SW 1271 (cell line): ENCODE measurements at places on chromosomes 5 and 9.

DNA sequence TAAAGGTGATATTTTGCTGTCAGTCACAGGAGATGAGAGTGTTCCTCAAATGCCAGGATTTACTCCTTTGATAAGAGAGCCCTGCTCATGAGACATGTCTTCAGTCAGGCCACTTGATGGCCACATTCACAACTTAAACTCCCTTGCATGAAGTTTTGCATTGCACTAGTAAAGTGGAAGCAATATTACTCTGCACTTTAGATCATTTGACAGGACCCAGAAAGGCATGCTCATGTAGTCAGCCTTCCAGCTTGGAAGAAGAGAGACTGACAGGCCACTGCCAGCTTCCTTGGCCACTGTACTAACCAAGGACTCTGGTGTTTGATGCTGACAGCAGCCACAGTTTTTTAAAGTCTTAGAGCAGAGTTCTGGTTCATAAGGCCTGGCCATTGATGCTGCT lies 42.6 kb downstream of the NPR3 start:
- DNase-seq = no peak

GRCh38 chr9:103734471-103734870 lies 359.6 kb upstream of the SMC2 start:
- DNase-seq = no peak

- DNase-seq = no peak
Observed at GRCh38 chr9:14981291-14981950, 71.2 kb upstream of the FREM1 start.

- no peak for DNase-seq
Observed at GRCh38 chr9:86659413-86660046, 287.8 kb downstream of the GAS1 start.

DNA sequence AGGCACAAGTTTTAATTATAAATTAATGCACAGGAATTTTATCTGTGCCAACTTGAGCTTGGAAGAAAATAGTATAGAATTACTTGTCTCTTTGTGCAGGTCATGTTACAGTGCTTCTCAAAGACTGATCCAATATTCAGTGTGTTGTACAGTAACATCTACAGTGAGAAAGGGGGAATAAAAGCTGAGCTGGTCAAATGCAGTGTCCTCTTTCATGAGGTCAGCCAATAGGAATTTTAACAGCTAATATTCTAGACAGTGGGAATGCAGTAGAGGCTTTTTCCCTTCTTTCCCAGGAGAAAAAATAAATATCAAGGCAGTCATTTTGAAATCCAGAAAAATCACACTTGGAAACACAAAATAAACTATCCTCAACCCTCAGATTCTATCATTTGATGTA lies 95.7 kb upstream of the ITGA1 start:
- DNase-seq = no peak

- no peak for DNase-seq
Observed at GRCh38 chr9:114745879-114746550, 59.8 kb downstream of the TNFSF15 start.

DNA sequence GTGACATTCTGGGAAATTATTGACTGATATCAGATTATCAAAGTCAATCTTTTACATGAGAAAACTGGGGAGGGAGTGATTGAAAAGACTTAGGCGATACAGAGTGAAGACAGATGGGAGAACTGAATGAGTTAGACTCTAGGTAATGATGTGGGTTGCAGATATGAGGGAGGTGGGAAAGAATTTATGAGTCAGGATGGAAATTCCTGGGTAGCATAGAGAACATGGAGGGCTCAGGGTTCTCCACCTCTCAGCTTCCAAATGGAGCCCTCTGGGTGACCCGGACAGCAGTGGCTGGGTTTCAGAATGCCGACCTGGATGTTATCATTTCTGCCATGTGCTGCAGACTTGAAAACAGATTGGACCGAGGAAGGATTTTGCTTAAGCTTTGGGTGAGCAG lies 75.4 kb upstream of the SHB start:
- DNase-seq = no peak

GRCh38 chr9:90070469-90070868 lies 465.7 kb downstream of the GADD45G start:
- no peak for DNase-seq

DNA sequence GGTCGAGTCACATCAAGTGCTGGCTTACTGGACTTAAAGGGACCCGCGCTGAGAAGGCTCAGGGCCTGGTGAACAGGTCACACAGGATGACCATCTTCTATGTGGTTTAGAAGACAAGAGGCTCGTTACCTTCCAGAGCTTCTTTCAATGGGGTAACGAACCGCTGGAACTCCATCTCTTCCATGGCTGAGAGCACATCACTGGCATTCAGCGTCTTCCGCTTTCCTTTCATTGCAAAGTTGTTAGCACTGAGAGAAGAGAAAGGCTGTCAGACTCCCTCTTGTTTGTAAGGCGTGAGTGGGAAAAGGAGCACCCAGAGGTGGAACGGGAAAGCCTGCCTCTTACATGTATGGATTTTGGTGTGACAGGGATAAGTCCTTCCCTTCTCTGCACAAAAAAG lies 994 bp downstream of the POLE3 start:
- no peak for DNase-seq

DNA sequence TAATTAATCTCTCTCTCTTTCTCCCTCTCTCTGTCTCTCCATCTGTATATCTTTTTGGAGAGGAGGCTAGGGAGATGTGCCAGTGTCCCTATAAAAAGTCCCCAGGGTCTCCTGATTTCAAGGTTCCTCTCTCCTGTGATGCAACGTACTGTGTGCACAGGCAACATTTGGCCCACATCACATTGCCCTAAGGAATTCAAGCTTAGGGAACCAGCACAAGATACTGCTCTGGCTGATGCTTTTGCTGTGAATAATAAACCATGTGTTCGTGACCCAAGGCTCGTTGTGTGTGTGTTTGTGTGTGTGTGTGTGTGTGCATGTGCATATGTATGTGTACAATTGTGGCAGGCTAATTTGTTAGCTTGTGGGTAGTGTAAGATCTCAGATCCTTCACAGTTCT lies 9.7 kb downstream of the SPATA9 start:
- DNase-seq = no peak

- no peak for DNase-seq
Observed at GRCh38 chr9:72444435-72444834, 77.0 kb upstream of the TMC1 start.

DNA sequence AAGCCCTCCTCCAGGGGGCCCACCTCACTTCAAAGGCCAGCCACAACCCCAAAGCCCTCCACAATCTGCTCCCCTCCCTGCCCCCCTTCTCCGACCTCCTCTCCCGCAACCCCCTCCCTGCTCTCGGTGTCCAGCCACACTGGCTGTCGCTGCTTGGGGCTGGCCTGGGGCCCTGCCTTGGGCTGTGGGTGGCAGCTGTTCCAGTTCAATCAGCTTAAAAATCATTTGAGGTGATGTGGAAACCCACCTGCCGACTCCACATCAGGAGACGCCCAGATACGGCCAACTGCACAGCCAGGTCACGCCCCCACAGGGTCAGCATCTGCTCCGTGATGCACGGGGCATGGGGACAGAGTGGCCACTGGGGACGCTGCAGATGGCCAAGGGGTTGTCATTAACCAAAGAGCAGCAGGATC lies 107.0 kb upstream of the MVB12B start:
- no peak for DNase-seq

GRCh38 chr5:567664-568060 lies 43.4 kb upstream of the SLC9A3 start:
- no peak for DNase-seq

DNA sequence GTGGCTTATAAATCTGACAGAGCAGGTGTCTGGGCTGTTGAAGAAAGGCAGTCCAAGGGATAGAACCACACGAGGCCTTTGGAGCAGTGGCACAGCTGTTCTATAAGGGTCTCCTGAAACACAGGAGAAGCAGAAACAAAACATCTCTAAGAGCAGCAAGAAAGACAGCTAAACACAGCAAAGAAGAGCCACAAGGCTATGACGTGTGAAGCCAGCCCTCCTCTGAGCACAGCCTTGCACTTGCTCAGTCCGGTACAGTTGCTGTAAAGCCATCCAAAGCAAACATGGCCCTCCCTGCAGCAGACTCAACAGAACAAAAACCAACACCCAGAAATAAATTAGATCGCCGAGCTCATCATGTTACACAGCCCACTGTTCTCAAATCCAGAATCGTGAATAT lies 2.6 kb upstream of the GZMK start:
- DNase-seq = no peak

DNA sequence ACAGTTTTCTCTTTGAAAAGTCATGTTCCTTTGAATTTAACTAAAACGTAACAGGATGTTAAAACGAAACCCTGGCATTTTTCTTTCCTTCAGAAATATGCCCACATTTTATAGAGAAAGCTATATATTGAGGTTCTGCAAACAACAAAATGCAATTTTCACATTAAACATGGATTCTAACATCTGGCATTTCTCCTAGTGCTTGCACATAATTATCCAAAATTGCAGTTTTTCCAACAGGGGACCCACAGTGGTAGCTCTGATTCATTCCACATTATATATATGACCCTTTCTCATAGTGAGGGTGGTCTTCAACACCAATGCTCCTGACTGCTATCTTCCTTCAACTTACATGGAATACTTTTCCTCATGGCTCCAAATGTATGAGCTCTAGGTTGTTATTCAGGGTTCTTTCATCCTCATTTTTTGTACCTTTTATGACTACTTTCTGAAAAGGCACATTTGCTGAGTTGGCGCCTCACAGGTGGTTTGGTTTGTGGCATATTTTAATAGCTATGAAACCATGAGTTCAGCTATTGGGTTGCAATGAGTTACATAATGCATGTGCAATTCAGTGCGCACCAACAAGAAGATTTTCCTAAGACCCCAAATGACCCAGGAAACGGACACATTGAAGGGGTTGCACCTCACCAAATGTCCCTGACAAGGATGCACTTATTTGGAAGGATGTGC lies 551.7 kb downstream of the RAB3C start:
- no peak for DNase-seq

DNA sequence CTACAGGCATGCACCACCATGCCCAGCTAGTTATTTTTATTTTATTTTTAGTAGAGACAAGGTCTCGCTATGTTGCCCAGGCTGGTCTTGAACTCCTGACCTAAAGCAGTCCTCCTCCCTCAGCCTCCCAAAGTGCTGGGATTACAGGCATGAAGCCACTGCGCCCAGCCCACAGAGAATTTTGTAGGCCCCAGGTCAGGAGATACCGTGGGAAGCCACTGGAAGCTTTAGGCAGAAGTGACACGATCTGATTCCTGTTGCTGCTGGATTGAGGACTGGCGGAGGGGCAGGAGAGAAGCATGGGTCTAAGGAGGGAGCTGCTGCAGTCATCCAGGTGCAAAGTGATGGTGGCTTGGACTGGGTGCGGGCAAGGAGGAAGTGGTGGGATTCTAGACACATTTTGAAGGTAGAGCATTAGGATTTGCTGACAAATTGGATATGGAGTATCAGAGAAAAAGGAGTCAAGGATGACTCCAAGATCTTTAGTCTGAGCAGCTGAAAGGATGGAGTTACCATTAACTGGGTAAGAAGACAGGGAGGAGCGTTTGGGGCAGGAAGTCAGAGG lies 20.7 kb downstream of the TCF7 start:
- no peak for DNase-seq

GRCh38 chr5:142023836-142024235 lies 11.0 kb upstream of the GNPDA1 start:
- no peak for DNase-seq

DNA sequence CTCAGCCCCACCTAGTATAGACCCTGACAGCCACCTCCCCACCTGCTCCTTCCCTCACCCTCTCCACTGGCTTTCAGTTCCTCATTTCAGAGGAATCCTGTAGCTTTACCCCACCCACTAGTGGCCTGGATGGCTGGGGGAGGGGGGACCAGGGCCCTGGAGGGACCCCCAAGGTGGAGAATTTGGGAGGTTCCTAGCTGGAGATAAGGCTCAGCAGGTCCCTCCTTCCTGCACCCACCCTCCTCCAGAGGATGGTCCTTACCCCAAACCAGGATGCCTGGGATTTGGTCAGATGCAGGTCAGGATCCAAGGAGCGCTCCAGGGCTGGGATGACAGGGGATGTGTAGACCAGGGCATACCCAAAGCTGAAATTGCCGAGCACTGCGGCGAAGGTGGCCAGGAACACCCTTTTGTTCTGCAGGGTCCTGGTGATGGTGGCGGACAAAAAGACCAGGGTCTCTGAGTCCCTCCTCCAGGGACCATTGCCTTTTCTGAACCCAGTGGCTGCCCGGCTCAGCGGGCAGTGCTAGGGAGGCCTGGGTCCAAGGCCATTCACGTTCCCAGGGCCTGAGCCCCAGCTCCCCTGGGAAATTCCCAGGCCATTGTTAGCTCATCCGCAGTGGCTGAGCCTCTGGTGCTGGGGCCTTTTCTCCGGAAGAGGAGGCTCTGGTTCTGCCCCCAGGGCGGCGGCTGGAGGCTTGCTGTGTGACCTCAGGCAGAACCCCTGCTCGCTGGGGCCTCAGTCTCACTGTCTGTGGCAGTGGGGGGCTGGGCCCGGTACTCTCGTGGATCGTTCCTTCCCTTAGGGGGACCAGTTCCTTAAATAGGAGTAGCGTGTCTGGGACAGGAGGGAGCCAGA lies 678 bp downstream of the SLC2A6 start:
- no peak for DNase-seq

DNA sequence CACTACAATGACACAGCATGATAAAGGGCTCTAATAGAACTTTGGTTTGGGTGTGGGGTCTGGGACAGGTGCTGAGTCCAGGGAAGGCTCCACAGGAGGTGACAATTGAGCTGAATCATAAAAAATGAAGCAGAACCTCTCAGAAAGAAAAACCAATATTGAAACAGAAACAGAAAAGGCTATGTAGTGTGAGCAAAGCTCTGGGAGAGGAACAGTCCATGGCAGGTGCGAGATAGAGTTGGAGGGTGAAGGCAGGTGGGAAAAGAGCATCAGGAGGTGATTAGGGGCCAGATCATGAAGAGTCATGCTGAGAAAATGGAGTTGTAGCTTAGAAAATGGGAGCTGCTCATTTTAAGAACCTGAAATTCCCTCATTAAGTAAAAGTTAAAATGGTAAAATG lies 164.9 kb downstream of the KCTD16 start:
- no peak for DNase-seq

- DNase-seq = no peak
Observed at GRCh38 chr5:109660301-109660700, 29.4 kb upstream of the MAN2A1 start.

GRCh38 chr9:76910861-76911260 lies 4.9 kb upstream of the PRUNE2 start:
- no peak for DNase-seq

GRCh38 chr5:123754908-123755307 lies 242.9 kb downstream of the CSNK1G3 start:
- no peak for DNase-seq

DNA sequence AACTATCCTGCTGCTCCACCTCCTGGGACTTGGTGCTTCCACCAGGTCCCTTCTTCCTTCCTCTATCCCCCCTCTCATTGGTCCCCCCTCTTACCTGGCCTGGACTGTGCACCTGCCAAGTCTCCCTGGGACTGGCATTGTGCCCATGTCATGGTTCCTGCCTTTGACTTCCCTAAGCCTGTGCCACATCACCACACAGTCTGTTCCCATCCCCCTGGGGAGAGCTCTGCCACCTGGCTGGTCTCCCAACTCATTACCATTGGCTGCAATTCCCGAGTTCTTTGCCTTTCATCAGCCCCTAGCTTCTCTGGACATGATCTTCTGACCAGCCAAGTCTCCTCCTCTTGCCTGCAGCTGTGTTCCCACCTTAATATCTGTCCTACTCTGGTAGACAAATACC lies 180.3 kb downstream of the SREK1 start:
- no peak for DNase-seq
